ENCODE measurements at places on chromosomes 5 and 9.

DNA sequence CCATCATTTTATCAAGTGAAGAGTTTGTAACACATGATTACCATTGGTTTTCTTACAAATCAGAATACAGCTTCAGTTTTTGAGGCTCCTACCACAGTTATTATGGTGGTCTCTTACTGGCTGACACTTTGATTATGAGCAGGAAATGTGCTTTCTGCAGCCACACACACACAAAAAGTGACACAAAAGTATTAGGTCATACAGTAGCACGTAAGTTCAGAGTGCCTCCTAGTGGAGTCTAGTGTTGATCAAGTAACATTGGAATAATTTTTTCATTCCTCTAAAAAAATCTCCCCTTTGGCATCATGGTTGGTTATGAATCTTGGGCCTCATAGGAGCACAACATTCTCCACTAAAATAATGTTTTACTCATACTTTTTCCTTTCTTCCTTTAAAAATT, 37.6 kb downstream of the PAM start:
- DNase-seq, result no peak

- no peak for DNase-seq
Measured at GRCh38 chr9:87676976-87677775, 48.7 kb upstream of the CTSL start.

DNA sequence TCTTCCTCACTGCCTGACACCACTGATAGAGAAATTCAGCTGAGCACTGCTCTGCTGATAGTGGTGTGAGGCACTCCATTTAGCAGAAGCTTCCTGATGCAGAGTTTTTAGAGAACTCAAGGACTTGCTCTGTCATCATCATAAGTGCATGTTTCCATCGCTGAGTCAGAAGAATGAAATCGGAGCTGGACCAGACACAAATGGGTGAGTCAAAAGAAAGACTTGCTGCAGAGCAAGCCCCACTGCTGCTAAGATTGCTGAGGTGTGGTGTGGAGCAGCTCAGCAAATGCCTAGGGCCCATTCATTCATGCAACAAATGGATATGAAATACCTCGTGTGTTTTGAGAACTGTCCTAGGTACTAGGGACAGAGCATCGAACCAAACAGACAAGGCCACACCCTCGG, 410.2 kb upstream of the SLC30A5 start:
- no peak for DNase-seq

GRCh38 chr5:30736669-30737068, 456.8 kb upstream of the CDH6 start:
- no peak for DNase-seq

DNA sequence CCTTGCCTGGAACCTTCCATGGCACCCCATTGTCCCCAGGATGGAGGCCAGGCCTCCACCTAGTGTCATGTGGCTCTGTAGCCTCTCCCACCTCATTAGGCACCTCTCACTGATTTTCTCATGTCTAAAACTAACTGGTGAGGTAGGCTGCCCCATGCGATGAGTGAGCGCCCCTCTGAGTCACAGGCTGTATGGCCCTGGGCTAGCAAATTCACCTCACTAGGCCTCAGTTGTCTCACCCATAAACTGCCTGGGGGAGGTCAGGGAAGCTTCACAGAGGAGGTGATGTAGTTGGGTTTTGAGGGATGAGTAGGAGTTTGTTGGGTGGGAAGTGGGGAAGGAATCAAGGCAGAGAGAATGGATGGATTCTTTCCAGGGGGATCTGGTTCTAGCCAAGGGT, 8.8 kb downstream of the RXRA start:
- DNase-seq, result no peak

GRCh38 chr5:170755679-170756456, 27.7 kb upstream of the GABRP start:
- DNase-seq, result no peak

DNA sequence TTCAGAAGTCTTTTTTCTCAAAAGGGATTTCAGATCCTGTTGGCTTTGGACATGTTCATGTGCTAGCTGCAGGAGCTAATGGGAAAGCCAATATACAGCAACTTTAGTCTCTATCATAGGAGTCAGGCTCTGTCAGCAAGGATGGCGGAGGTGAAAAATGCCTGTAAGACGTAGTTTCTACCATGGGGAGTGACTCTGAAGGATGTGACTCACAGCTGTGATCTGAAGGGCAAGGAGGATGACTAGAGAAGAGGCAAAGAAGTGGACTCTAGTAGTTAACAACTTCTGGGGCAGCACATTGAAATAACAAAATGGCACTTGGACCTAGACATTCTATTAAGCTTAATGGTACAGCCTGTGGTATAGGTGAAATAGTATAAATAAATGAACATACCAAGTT, 3.1 kb upstream of the NDUFS4 start:
- no peak for DNase-seq

DNA sequence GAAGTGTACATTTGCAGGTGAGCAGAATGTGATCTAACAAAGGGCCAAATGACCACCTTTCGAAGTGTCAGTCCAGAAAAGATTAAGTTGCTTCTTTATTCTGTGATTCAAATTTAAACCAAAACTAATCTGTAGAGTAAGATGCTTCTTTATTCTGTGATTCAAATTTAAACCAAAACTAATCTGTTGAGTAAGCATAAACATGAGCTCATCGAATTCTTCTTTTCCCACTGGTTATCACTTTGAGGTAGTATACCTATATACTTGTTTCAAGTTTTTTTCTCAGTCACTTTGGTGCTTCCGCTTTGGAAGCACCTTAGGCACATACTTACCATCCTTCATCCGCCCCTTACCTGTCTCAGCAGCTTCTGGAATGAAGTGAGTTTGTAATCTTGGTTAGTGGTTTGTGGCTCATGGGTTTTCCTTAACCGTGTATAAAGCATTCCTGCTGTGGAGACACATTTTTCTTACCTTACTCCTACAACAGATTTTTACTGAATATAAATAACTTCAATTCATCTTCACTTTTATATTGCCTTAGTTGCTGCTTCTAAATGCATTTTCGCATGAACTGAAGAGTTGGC, 40.7 kb upstream of the CTXN3 start:
- DNase-seq, result no peak

DNA sequence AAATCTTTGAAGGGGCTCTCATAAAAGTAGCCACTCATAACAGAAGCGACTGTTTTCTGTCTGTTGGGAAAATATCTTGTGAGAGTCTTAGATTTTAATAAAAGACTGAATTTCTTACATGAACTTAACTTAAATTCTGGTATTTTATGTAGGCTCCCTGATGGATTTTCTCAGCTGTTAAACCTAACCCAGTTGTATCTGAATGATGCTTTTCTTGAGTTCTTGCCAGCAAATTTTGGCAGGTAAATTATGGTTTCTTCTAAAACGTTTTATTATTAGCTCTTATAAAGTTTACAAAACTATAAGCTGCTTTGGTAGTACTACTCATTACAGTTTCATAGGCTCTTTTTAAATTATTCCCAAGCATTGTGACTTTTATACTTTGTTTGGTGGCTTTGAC, 87.0 kb downstream of the ERBIN start:
- no peak for DNase-seq

- DNase-seq, result no peak
Measured at GRCh38 chr5:142357469-142358090, 32.8 kb upstream of the SPRY4 start.

DNA sequence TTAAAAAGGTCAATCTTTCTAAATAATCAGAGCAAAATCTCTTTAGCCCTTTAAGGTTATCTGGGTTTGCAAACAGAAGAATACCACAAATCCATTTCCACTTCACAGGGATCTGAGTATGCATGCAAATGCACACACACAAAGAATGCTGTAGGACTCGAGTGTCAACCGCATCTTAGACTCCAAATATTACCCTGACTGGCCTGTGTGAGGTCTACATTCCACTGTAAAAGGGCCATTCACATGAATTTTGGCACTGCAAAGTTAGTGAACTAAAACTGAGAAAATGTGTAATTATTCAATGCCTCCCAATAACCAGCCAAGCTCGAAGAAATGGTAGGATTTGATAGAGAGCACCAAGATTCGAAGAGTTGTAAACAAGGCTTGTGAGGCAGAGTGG, 199.9 kb downstream of the AGTPBP1 start:
- no peak for DNase-seq

GRCh38 chr5:79703381-79703645, 13.7 kb downstream of the CMYA5 start:
- no peak for DNase-seq

GRCh38 chr5:160479926-160480325, 58.3 kb downstream of the PTTG1 start:
- DNase-seq, result no peak

- DNase-seq, result no peak
Measured at GRCh38 chr5:73280821-73281746, 108.1 kb downstream of the TMEM174 start.

Data from GM18507 (cell line).